ENCODE measurements at places on chromosomes 16 and 17.

DNA sequence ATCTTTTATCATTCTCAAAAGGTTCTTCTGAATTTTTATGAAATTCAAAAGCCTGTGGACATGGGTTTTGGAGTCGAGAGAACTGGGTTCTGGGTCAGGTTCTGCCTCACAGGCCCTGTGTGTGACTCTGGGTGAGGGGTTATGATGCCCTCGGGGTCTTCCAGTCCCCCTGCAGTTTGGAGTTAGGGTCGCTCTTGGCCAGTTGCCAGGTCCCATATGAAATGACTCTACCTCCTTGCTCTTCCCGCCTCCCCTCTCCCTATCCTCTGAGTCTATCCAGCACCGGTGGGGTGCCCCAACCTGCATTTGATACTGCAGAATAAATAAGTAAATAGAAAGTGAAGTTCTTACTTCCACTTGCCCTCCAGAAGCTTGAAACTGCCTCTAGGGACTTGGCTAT lies 54.1 kb downstream of the ZDHHC7 start:
- no peaks in the 10 kb centered on the region for H3K4me1 ChIP-seq
- no peak for DNase-seq
- no peaks in the 10 kb centered on the region for H3K36me3 ChIP-seq
- H3K27ac ChIP-seq: no peak overlapping the region
- H3K27me3 ChIP-seq: no peaks in the 10 kb centered on the region

DNA sequence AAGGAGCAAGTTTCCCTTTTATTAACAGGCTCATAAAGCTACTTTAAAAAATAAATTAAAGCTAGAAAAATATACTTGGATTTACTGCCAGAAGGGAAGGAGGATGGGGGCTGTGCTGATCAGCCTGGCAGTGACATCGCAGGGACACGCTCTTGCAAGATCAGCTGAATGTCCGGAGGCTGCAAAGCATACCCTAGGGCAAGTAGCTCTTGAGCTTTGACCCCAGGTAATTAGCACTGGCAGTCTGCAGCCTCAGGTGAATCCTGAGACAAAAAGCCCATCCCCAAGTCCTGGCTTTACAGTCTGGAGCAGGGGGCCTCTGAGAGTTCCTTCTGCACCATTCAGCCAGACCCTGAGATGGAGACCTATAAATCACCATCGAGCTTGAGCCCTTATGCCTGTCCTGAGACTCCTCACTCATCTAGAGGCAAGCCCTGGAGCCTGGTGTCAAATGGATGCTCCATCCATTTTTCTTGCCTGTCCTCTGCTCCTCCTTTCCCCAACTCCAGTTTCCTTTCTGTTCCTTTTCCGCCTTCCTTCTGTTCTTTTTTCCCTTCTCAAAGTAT lies 131.7 kb downstream of the TMEM114 start:
- H3K4me3 ChIP-seq: no peak overlapping the region
- H3K4me1 ChIP-seq: no peaks in the 10 kb centered on the region
- no peaks in the 10 kb centered on the region for H3K36me3 ChIP-seq
- H3K27ac ChIP-seq: no peak overlapping the region

- no peaks in the 10 kb centered on the region for H3K36me3 ChIP-seq
- H3K27ac ChIP-seq: no peak overlapping the region
- DNase-seq: no peak
- no peaks in the 10 kb centered on the region for H3K27me3 ChIP-seq
- H3K4me1 ChIP-seq: peaks cover 8% of the 10 kb centered on the region
Observed at GRCh38 chr17:38743556-38744171, 4.5 kb downstream of the PCGF2 start.

- H3K27ac ChIP-seq: no peak overlapping the region
- H3K4me3 ChIP-seq: no peak overlapping the region
- 0 out of 2 replicates have a peak, but pooled peaks cover 6% of the 10 kb centered on the region for H3K4me1 ChIP-seq
- H3K27me3 ChIP-seq: no peaks in the 10 kb centered on the region
Observed at GRCh38 chr17:60158751-60159478, 9.1 kb downstream of the CA4 start.

DNA sequence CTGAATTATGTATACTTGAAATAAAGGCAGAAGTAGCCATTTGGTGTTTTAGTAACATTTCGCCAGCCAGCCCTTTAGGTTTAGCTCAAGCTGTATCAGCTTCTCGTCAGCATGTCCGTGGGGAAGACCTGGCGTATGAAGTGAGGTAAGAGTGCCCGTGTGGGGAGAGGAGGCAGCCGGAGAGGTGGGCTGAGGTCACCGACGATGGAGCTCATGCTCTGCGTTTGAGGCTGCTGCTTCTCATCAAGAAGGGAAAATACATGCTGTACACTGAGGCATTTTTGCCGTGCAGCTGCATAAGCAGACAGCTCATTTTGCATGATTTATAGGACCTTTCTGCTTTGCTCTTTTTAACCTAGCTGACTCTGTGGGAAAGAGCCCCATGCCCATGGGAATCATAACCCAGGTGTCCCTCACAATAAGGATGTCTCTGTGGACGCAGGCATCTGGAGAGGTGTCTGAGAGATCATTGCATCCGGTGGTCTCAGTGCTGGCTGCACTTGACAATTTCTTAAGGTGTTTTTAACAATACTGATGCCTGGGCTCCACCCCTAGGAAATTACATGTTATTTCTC lies 179.1 kb downstream of the ABCC12 start:
- no peak overlapping the region for H3K4me3 ChIP-seq
- H3K27me3 ChIP-seq: no peaks in the 10 kb centered on the region
- 0 out of 2 replicates have a peak, but pooled peaks cover 4% of the 10 kb centered on the region for H3K4me1 ChIP-seq
- H3K27ac ChIP-seq: no peak overlapping the region

DNA sequence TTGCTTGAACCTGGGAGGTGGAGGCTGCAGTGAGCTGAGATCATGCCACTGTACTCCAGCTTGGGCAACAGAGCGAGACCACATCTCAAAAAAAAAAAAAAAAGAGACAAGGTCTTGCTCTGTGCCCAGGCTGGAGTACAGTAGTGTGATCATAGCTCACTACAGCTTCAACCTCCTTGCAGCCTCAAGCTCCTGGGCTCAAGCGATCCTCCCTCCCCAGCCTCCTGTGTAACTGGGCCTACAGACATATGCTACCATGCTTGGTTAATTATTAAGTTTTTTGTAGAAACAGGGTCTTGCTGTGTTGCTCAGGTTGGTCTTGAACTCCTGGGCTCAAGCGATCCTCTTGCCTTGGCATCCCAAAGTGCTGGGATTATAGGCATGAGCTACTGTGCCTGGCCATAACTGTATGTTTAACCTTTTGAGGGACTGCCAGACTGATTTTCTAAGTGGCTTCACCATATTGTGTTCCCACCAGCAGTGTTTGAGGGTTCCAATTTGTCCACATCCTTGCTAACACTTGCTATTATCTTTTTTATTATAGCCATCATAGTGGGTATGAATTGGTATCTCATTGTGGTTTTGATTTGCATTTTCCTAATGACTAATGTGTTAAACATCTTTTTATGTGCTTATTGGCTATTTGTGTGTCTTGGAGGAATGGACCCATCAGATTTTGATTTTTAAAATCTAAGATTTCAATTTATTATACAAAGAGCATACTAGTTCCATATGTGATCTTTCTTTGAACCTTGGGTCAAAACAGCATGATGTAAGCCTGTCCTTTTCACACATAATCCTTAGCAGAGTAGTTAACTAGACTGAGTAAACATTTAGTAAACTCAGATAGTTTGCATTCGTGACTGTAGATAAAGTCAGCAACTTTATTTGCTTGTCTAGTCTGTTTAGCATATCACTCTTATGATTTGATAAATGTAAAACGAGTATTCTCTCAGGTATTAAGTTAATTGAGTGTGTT lies 38.1 kb upstream of the KPNB1 start:
- H3K27me3 ChIP-seq: no peaks in the 10 kb centered on the region
- peak overlapping the region; percentile 38 for H3K27ac ChIP-seq
- H3K36me3 ChIP-seq: peaks cover 47% of the 10 kb centered on the region
- no peak overlapping the region for H3K4me3 ChIP-seq
- H3K4me1 ChIP-seq: peaks cover 18% of the 10 kb centered on the region

- no peaks in the 10 kb centered on the region for H3K4me1 ChIP-seq
- peaks cover 12% of the 10 kb centered on the region for H3K36me3 ChIP-seq
- no peak overlapping the region for H3K4me3 ChIP-seq
- DNase-seq: no peak
Observed at GRCh38 chr17:75491680-75492079, 23.7 kb downstream of the CASKIN2 start.

GRCh38 chr17:35252651-35253050 lies 9.8 kb downstream of the SLFN5 start:
- DNase-seq: no peak
- no peaks in the 10 kb centered on the region for H3K27me3 ChIP-seq
- no peaks in the 10 kb centered on the region for H3K36me3 ChIP-seq
- peaks cover 28% of the 10 kb centered on the region for H3K4me1 ChIP-seq
- no peak overlapping the region for H3K4me3 ChIP-seq

GRCh38 chr17:62870030-62870541 lies 62.0 kb upstream of the MARCHF10 start:
- H3K4me3 ChIP-seq: no peak overlapping the region
- H3K36me3 ChIP-seq: no peaks in the 10 kb centered on the region
- H3K27ac ChIP-seq: no peak overlapping the region
- no peaks in the 10 kb centered on the region for H3K27me3 ChIP-seq
- no peaks in the 10 kb centered on the region for H3K4me1 ChIP-seq
- DNase-seq: peak; percentile 54
